Activated CD8-positive, alpha-beta T cell treated with anti-CD3 and anti-CD28 coated beads, Interleukin-2, amount 10 ng/mL, durations not matched to agents 7 days and 5 days (primary cell): ENCODE measurements at places on chromosomes 5 and 9. TPM values are rescaled to one million over a fixed set of nuclear protein-coding genes. Genes with fewer than 3 reads are reported as not detected.

The PDE6A gene
- not detected for total RNA-seq

The FOXE1 gene
- 0.08 TPM for total RNA-seq

The TMCO6 gene
- 30.5 TPM for total RNA-seq

The DMRT2 gene
- total RNA-seq: not detected

The PKD2L2 gene
- total RNA-seq: not detected

The MIGA2 gene
- total RNA-seq: 38.3 TPM

The NR6A1 gene
- 0.26 TPM for total RNA-seq

The GTF2H2 gene
- 25.6 TPM for total RNA-seq

The FABP6 gene
- not detected for total RNA-seq

The GADD45G gene
- total RNA-seq: 7.7 TPM

The SMIM3 gene
- total RNA-seq: 16.7 TPM

The PCDHB5 gene
- not detected for total RNA-seq

The LRRC19 gene
- total RNA-seq: not detected

The IL4 gene
- not detected for total RNA-seq

The SECISBP2 gene
- 37.5 TPM for total RNA-seq

The IL17B gene
- not detected for total RNA-seq

The CDH9 gene
- total RNA-seq: not detected

The FIBCD1 gene
- total RNA-seq: not detected

The PCDH12 gene
- 0.26 TPM for total RNA-seq

The C5orf58 gene
- total RNA-seq: not detected

The GAS1 gene
- total RNA-seq: 0.18 TPM

The AHRR gene
- total RNA-seq: 57.2 TPM

The ST8SIA4 gene
- total RNA-seq: 37.5 TPM

The PCDHGA3 gene
- not detected for total RNA-seq

The PLPP7 gene
- 0.21 TPM for total RNA-seq

The SLC34A1 gene
- 2.1 TPM for total RNA-seq

The PCDHB6 gene
- total RNA-seq: not detected

The MED10 gene
- 51.5 TPM for total RNA-seq

The SELENOP gene
- total RNA-seq: not detected

The CSF1R gene
- total RNA-seq: not detected

The PCDHAC1 gene
- not detected for total RNA-seq

The ASB6 gene
- total RNA-seq: 25.4 TPM
